ENCODE measurements at places on chromosomes 7 and 10.

- DNase-seq, result no peak
Measured at GRCh38 chr7:137036768-137037167, 168.3 kb downstream of the CHRM2 start.

GRCh38 chr10:125820701-125821100 is 2.4 kb downstream of the UROS start:
- no peak for DNase-seq

DNA sequence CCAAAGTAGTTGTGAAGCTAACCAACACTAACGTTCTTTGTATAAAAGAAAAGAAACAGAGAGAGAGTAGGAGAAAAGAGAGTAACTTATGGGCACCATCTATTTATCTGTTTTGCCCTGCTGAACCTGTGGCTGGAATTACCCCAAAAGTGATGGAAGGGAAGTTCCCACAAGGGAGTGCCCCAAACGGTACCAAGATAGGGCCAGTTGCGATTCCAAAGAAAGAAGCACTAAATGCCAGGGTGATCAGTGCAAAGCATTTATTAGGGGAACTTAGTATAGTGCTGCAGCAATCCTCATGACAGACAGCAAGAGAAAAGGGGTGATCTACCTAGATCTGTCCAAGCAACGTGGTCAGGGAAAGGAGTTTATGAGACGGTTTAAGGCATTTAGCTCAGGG is 190.2 kb downstream of the SORCS3 start:
- no peak for DNase-seq

GRCh38 chr7:111647881-111648280 is 85.6 kb upstream of the IMMP2L start:
- no peak for DNase-seq

DNA sequence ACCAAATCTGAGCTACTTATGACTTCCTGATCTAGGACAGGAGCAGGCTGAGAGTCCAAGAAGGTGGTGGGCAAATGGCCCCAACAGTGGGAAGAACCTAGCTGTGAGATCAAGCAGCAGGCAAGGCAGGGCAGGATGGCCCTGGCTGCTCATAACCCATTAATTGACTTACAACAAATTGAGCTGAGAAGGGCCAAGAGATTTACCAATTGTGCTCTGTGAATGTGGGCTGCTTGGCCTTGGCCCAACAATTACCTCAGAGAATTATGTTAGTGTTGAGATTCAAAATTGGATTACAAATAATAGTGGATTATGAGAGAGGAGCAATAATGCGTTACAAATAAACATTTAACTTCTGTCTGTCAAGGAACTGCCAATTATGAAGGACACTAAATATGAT is 956.5 kb downstream of the KCNMA1 start:
- peak; percentile 37 for DNase-seq

DNA sequence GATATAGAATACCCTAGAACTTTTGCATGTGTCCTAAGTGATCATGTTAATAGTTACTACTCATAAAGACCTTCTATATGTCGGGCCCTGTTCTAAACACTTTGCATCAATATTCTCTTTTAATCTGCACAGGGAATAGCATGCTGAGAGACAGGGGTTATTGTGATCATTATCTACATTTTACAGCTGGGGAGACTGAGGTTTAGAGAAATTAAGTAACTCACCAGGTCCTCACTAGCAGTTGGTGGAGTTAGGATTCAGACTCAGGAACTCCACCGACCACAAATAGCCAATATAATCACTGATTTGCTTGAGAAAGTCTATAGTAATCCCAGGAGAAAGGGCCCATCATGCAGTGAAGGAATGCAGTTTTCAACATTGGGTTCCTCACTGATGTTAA is 111.2 kb upstream of the ADO start:
- DNase-seq, result no peak

DNA sequence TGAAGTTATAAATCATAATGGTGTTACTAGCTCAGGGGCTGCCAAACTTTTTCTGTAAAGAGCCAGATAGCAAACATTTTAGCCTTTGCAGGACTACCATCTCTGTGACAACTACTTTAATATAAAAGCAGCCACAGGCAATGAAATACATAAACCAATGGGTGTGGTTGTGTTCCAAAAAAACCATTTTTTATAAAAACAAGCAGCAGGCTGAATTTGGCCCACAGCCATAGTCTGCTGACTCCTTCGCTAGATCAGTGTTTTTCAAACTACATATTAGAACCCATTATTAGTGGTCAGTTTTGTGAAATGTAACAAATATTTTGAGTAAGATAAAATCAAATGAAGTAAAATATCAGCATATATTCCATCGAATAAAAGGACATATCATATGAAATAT is 13.6 kb downstream of the GNG11 start:
- no peak for DNase-seq

DNA sequence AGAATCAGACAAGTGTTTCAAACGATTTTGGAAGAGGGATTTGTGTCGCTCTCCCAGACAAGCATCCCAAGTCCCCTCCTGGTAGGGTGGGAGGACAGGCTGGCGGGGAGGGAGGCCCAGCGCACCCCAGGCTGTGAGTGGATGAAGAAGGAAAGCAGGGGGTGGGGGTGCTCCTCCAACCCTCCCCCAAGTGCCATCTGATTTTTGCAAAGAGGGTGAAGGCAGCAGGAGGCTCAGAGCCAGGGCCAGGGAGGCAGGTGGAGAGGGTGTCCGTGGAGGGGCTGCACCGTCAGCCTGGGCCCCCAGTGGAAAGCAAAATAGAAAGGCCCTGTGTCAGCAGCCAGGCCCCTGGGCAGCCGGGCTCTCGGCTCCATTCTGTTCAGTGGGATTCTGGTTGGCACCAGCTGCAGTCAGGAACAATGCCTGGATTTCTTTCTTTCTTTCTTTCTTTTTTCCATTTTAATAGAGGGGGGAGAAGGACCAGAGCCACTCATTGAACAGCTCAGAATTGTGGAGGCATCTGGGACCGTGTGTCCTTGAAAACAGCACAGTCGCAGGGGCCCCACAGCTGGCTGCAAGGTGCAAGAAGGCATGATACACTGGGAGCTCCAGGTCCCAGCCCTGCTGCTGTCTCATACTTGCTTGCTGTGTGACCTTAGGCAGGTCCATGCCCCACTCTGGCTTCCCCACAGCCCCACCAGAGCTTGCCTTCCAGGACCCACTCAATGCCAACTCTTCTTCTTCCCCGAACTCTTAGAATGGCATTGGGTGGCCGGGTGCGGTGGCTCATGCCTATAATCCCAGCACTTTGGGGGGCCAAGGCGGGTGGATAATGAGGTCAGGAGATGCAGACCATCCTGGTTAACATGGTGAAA is 7.1 kb upstream of the ZMIZ1 start:
- no peak for DNase-seq

DNA sequence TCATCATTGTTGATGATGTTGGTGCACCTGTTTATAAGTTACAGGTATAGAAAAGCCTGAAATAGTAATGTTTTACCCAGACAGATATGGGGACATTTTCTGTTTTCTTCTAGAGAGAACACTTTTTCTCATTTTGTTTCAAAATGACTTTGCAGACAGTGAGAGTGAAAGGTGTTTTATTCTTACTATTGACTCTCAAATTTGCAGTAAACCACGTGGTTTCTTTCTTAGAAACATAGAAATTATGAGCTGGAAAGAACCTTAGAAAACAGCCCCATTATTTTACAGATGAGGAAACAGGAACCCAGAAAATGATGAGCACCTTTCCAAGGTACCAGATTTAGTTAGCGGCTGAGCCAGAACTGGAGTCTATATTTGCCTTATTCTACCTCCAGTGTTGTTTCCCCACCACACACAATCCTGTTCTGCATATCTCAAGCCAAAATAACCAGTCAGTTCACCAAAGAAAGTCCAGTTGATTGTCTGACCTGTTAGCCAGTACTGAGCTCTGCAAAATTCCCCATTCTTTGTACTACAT is 138.9 kb upstream of the AHR start:
- DNase-seq, result no peak

- no peak for DNase-seq
Measured at GRCh38 chr10:865924-866576, 65.5 kb downstream of the LARP4B start.
